ENCODE measurements at places on chromosomes 1 and 21.

DNA sequence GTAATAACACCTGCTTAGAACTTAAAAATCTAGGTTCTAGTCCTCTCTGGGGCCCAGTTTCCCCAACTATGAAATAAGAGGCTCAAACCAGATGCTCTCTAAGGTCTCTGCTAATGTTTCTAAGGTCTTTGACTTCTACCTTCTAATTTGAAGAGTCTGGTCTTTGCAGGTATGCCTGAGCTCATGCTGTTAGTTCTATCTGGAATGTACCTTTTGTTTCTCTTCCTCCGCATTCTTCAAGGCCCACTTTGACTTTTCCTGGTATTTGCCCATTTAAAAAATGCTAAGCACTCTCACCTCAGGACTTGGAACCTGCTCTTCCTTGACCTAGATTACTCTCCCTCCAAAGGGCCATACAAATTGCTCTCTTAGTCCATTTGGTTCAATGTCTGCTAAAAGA lies 13.5 kb downstream of the SLC35D1 start:
- DNase-seq, result no peak

- no peak for DNase-seq
These were observed 57.4 kb upstream of the NRIP1 start for GRCh38 chr21:15122241-15122640.

DNA sequence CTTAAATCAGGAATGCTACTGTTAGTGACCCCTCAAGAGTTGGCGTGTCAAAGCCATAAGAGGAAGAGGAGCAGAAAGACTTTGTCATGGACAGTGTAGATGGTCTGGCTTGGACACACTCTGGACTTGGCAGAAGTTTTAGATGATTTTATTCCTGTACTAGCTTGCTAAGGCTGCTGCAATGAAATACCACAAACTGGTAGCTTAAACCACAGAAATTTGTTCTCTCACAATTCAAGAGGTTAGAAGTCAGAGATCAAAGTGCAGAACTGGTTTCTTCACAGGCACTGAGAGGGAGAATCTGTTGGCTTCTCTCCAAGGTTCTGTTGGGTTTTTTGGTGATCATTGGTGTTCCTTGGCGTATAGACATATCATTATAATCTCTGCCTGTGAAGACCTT lies 869.8 kb upstream of the B3GALT2 start:
- no peak for DNase-seq

GRCh38 chr1:204373911-204374310 lies 14.2 kb upstream of the PLEKHA6 start:
- DNase-seq, result no peak

DNA sequence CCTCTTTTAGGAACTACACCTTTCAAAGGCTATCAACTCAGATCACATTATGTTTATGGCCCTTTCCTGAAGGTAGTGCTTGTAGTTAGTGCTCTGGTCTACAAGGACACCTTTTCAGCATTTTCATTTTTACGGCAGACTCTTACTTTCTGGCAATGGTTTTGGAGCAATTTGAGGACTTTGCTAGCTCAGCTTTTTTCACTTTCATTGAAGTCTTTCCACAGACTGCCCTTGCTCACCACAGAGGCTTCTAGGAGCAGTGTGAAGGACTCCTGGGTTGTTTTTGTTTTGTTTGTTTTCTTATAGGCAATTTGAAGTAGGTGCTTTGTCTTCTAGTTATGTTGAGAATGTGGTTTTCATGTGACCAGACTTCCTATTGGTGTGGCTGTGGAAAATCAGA lies 43.1 kb downstream of the CD55 start:
- no peak for DNase-seq

DNA sequence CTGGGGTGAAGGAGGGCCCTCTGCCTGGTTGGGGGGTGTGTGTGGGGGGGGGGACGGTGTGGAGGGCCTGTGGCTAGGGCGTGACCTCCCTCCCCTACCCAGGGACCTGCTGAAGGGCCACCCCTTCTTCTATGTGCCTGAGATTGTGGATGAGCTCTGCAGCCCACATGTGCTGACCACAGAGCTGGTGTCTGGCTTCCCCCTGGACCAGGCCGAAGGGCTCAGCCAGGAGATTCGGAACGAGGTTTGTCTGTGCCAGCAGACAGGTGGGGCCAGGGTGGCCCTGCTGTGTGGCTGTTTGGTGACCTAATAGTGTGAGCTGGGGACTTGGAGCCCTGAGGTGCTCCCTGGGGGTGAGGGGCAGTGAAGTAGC lies 43.9 kb downstream of the COQ8A start:
- no peak for DNase-seq

- no peak for DNase-seq
These were observed 2.4 kb upstream of the ZRANB2 start for GRCh38 chr1:71083271-71083670.

GRCh38 chr1:76219366-76219818 lies 144.8 kb downstream of the ST6GALNAC3 start:
- no peak for DNase-seq

DNA sequence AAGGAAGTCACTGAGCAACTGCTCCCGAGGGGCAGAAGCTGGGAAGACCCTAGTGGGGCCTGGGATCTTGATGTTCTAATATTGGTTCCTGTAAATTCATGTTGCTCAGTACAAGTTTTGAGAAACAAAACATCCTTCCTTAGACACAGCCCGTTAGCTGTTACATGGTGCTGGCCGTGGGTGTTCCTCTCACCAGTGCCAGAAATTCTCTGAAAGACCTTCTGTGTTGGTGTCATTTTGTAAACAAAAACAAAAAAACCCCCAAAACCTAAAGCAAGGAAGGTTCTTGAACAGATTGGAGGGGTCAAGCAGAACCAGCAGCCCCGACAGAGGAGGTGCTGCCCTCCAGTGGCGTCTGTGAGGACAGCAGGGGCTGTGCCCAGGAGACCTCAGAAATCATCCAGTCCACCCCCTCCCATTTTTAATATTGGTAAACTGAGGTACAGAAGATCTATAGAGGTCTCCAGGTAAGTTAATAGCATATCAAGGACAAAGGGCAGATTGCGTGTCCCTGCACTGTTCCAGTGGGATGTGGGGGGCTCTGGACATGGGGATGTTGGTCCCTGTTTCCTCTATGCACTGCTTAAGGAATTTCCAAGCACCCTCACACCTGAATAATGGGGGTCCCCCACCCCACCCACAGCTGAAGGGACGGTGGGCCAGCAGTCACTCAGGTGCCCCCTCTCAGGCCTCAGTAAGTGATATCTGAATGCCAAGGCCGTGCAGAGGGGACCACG lies 38.2 kb downstream of the SLC2A7 start:
- DNase-seq, result peak; percentile 26

DNA sequence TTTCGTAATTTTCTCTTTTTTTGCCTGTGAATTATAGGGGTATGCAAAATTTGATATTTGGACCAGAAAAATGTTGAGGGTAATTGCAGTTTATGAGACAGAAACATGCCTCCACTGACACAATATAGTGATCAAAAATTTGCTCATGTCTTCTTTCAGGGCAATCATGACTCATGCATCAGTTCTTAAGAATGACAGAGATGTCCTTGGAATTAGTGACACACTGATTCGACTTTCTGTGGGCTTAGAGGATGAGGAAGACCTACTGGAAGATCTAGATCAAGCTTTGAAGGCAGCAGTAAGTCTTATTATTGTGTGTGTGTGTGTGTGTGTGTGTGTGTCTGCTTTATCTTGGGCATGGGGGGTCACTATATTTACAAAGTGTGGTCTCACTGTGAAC lies 27.5 kb downstream of the CTH start:
- DNase-seq, result no peak

- DNase-seq, result no peak
These were observed 4.7 kb upstream of the SYNJ1 start for GRCh38 chr21:32732544-32732943.

- DNase-seq, result no peak
These were observed 3.3 kb downstream of the ALDH9A1 start for GRCh38 chr1:165695031-165695430.

GRCh38 chr1:58971629-58972140 lies 187.8 kb upstream of the JUN start:
- DNase-seq, result no peak

DNA sequence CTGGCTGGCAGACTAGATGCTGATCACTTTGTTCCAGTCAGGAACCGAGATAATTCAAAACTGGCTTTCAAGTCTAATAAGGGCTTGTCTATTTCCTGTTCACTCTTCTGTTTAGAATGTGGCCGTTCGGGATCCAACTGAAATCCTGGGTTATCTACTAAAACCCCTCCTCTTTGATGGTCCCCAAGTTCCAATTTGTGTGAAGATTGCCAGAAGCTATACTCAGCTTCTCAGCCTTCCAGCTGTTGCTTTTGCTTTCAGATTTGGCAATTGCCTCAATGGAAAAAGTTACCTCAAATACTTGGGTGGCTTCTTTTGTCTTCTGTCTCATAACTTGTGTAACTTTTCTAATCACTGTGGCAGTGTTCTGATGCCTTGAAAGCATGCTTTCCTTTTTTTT lies 43.7 kb downstream of the BTBD8 start:
- no peak for DNase-seq

GRCh38 chr1:185070051-185070450 lies 24.7 kb downstream of the RNF2 start:
- no peak for DNase-seq

All from NCI-H1694 treated with DMSO at 0.1 percent for 48 hours (cell line).